Left lung (tissue), 14 donors: ENCODE measurements at places on chromosomes 1 and 21. TPM values are rescaled to one million over a fixed set of nuclear protein-coding genes. Genes with fewer than 3 reads are reported as not detected.

NEK2 gene
- 21.0 TPM for polyA plus RNA-seq

OR6N1 gene
- polyA plus RNA-seq = not detected

RGS5 gene
- polyA plus RNA-seq = 86.2 TPM

TRIM62 gene
- polyA plus RNA-seq = 5.1 TPM

ACTN2 gene
- 1.3 TPM for polyA plus RNA-seq

C1orf56 gene
- polyA plus RNA-seq = 11.2 TPM

PCSK9 gene
- polyA plus RNA-seq = 0.84 TPM

WDR3 gene
- polyA plus RNA-seq = 26.8 TPM

LCE1F gene
- not detected for polyA plus RNA-seq

FAM72C gene
- 0.96 TPM for polyA plus RNA-seq

ASH1L gene
- polyA plus RNA-seq = 48.0 TPM

PODN gene
- 13.8 TPM for polyA plus RNA-seq
